Stimulated activated CD4-positive, alpha-beta T cell treated with anti-CD3 and anti-CD28 coated beads, Interleukin-4, amount 100 ng/mL, for 48 hours (primary cell): ENCODE measurements at places on chromosomes 16 and 17.

DNA sequence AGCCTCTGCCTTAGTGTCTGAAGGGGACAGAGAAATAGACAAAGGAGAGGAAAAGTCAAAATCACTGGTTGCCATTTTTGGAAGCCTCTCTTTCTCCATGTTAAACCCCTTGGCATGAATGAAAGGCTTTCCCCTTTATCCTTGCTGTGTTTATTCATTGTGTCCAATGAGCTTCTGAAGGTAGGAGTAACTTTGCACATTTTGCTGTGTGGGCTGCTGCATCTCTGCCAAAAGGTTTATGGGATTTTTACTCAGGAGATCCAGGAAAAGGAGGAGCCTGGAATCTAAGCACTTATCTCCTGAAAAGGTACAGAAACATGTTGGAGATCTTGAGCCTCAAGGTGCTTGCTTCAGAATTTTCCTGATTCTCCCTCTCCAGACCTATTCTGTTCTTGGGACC lies 3.9 kb downstream of the CNTROB start:
- no peak for DNase-seq

- DNase-seq = no peak
Measured at GRCh38 chr17:5003214-5003867, 5.6 kb downstream of the KIF1C start.

GRCh38 chr16:16188827-16189226 lies 34.5 kb downstream of the ABCC6 start:
- no peak for DNase-seq

DNA sequence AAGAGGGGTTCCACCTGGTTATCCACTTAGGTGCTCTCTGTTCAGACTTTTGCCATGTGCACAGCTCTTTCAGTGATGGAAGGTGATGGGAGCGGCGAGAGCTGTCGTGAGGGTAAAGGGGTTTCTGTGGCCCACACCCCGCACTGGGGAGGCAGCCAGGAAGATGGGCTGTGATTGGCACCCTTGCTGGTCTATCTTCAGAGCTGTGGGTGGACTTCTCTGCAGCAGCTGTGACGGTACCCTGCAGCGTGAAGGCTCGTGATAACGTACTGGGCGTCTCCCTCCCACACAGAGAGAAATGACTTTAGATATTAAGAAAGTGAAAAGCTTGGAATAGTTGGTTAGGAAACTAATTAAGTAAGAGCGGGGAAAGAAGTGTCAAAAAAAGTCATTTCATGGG lies 45.8 kb downstream of the MPRIP start:
- DNase-seq = no peak

DNA sequence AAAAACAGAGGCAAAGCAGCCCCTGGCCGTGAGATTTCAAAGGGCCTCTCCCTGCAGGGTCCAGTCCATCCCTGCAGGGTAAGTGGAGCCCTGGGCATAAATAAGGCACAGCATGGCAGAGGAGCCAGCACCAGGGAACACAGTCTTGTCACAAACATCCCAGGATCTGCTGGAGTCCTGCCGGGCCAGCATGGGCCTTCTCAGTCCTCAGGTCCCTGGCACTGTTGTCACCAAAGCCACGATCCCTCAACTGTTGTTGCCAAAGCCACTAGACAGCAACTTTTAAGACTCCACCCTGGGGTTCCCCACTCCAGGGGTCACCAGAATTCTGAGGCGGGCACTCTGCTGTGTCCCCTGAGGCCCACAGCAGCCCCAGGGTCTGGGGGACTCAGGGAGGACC lies 47.8 kb upstream of the BAHCC1 start:
- DNase-seq = no peak

DNA sequence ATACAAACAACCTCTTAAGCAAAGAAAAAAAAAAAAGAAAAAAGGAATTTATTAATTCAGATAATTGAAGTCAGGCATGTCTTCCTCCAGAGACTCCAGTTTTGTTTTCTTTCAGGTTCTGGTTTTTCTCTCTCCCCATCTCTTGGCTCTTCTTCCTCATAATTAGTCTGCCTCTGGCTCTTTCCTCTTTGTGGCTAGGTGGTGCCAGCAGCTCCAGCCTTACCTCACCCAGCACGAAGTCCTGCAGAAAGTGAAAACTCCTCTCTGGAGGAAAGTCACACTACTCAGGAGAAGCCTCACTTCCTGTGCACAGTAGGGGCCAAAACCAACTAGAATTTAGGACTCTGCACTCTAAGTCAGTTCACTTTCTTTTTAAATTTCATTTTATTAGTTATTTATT lies 10.3 kb upstream of the NFAT5 start:
- no peak for DNase-seq
